ENCODE measurements at places on chromosomes 7 and 10. TPM values are rescaled to one million over a fixed set of nuclear protein-coding genes. Genes with fewer than 3 reads are reported as not detected.

DNA sequence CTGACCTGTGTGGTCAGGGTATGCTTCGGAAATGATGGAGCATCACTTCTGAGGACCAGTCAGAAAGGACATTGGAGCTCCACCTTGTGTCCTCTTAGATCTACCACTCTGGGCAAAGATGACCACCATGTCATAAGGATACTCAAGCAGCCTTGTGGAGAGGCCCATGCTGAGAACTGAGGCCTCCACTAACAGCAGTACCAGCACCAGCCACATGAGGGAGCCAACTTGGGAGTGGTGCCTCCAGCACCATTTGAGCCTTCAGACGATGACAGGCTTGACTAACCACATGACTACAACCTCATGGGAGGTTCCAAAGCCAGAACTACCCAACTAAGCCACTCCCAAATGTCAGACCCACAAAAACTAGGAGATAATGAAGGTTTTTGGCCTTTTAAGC lies 116.0 kb downstream of the NPTX2 start:
- H3K36me3 ChIP-seq, result no peaks in the 10 kb centered on the region
- no peak for DNase-seq
- H3K27me3 ChIP-seq, result no peaks in the 10 kb centered on the region
- no peak overlapping the region for H3K4me3 ChIP-seq
- no peak overlapping the region for H3K27ac ChIP-seq

- no peak within 1 kb of the TSS for H3K4me3 ChIP-seq
- peaks cover 11% of the 10 kb centered on the region for H3K36me3 ChIP-seq
- no peak for DNase-seq
- no peak within 1 kb of the TSS for H3K27ac ChIP-seq
- H3K4me1 ChIP-seq, result peaks cover 9% of the 10 kb centered on the region
- no peaks in the 10 kb centered on the region for H3K27me3 ChIP-seq
These were observed at the start of gene MSS51 for GRCh38 chr10:73433538-73433867. TSS of gene MSS51 (minus strand) at chr10:73433561. CDS start at chr10:73428284, 5,277 bp downstream.

GRCh38 chr10:45461034-45461433 lies 87.0 kb downstream of the ALOX5 start:
- H3K4me3 ChIP-seq, result no peak overlapping the region
- H3K4me1 ChIP-seq, result peaks cover 12% of the 10 kb centered on the region
- H3K27ac ChIP-seq, result no peak overlapping the region
- H3K36me3 ChIP-seq, result peaks cover 25% of the 10 kb centered on the region
- DNase-seq, result no peak

- no peak for DNase-seq
- H3K36me3 ChIP-seq, result no peaks in the 10 kb centered on the region
- no peaks in the 10 kb centered on the region for H3K4me1 ChIP-seq
- H3K4me3 ChIP-seq, result no peak overlapping the region
- H3K27me3 ChIP-seq, result no peaks in the 10 kb centered on the region
These were observed 133.8 kb upstream of the ZNF92 start for GRCh38 chr7:65239707-65240352.

DNA sequence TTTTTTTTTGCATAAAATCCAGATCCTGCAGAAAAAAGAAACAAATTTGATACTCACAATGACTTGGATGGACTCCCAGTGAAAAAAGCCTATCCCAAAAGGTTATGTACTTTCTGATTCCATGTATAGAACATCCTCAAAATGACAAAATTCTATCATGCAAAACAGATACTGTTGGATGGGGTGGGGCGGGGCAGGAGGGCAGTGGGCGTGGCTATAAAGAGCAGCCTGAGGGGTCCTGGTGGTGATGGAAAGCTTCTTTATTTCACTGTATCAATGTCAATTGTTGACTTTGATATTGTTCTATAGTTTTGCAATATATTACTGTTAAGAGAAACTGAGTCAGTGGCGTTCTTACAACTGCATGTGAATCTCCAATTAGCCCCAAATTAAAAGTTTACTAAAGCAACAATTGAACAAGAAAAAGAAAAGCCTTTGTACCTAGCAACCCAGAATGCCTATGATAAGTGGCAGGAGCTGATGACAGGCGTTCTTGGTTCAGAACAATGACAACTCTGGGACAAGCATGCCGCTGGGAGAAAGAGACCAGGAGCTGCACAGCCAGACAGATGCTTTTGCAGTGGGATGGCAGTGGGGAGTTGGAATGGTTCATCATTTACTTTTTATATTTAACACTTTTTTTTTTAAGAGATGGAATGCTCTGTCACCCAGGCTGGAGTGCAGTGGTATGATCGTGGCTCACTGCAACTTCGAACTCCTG lies 101.9 kb downstream of the LHPP start:
- no peak overlapping the region for H3K27ac ChIP-seq
- DNase-seq, result no peak
- no peaks in the 10 kb centered on the region for H3K27me3 ChIP-seq
- H3K4me3 ChIP-seq, result no peak overlapping the region

GRCh38 chr7:67380858-67381257 lies 384.2 kb downstream of the TYW1 start:
- no peak for DNase-seq
- H3K4me1 ChIP-seq, result no peaks in the 10 kb centered on the region
- no peak overlapping the region for H3K27ac ChIP-seq
- H3K4me3 ChIP-seq, result no peak overlapping the region

DNA sequence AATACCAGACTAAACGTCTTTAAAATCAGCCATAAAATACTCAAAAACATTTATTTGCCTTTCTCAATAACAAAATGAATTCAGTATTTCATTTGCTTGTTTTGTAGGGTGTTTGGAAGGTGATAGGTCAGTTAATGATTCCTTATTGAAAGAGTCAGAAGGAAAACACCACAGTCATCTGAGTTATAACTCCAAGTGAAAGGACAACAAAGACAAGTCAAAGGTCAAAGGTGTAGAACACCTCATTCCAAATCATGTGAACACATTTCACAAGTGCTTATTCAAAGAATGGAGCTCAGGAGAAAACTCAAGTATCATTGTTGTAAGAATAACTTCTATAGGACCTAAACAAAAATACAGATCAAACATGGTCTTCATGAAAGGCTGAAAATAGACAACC lies 318.6 kb upstream of the PHF14 start:
- no peak overlapping the region for H3K27ac ChIP-seq
- H3K27me3 ChIP-seq, result no peaks in the 10 kb centered on the region
- H3K36me3 ChIP-seq, result no peaks in the 10 kb centered on the region
- no peak for DNase-seq
- H3K4me3 ChIP-seq, result no peak overlapping the region

- DNase-seq, result no peak
- H3K4me3 ChIP-seq, result no peak overlapping the region
- H3K27ac ChIP-seq, result no peak overlapping the region
- H3K4me1 ChIP-seq, result no peaks in the 10 kb centered on the region
- no peaks in the 10 kb centered on the region for H3K27me3 ChIP-seq
- H3K36me3 ChIP-seq, result peaks cover 4% of the 10 kb centered on the region
These were observed 214.3 kb downstream of the ELMO1 start for GRCh38 chr7:37234334-37234733.

DNA sequence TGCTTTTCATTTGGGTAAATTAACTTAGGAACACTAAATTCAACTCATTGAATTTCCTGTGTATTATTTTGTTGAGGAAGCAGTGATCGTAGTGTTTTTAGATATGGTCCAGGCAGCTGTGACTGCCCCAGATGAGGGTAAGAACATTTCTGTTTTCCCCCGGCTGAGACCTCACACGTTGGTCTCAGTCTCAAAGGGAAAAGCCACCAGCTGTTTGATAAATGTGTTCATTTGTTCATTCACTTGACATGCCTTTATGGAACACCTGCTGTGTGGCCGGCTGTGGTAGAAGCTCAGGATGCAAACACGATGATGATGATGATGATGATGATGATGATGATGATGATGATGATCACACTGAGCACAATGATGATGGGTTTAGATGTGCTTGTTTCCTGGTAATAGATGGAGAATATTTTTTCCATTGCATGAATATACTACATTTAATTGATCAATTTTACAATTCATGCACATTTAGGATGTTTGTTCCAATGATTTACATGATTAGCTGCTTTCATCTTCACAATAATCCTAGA lies 125.6 kb upstream of the ZNF32 start:
- H3K4me3 ChIP-seq, result no peak overlapping the region
- no peak overlapping the region for H3K27ac ChIP-seq
- H3K4me1 ChIP-seq, result peaks cover 7% of the 10 kb centered on the region
- H3K27me3 ChIP-seq, result no peaks in the 10 kb centered on the region
- DNase-seq, result no peak

GRCh38 chr7:125450749-125451148 lies 521.1 kb upstream of the POT1 start:
- DNase-seq, result no peak
- no peak overlapping the region for H3K4me3 ChIP-seq
- H3K27ac ChIP-seq, result no peak overlapping the region
- H3K36me3 ChIP-seq, result no peaks in the 10 kb centered on the region
- H3K4me1 ChIP-seq, result no peaks in the 10 kb centered on the region

DNA sequence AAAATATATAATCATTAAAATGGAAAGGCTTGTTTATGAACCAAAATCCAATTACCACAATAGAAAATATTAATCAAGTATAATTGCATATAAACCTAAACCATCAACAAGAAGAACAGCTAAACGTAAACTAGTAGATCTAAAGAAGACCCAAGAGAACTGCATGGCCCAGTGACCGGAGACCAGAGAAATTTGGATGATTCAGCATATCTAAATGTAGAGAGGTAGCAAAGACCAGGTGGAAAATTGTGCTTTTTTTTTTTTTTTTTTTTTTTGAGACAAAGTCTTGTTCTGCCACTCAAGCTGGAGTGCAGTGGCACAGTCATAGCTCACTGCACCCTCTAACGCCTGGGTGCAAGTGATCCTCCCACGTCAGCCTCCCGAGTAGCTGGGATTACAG lies 207.2 kb upstream of the SEMA3E start:
- H3K36me3 ChIP-seq, result no peaks in the 10 kb centered on the region
- H3K27ac ChIP-seq, result no peak overlapping the region
- no peak for DNase-seq
- H3K4me1 ChIP-seq, result no peaks in the 10 kb centered on the region
- H3K4me3 ChIP-seq, result no peak overlapping the region

GRCh38 chr7:26368542-26368941 lies 76.9 kb downstream of the SNX10 start:
- H3K4me1 ChIP-seq, result peaks cover 8% of the 10 kb centered on the region
- H3K27me3 ChIP-seq, result no peaks in the 10 kb centered on the region
- H3K36me3 ChIP-seq, result peaks cover 4% of the 10 kb centered on the region
- no peak overlapping the region for H3K27ac ChIP-seq

DNA sequence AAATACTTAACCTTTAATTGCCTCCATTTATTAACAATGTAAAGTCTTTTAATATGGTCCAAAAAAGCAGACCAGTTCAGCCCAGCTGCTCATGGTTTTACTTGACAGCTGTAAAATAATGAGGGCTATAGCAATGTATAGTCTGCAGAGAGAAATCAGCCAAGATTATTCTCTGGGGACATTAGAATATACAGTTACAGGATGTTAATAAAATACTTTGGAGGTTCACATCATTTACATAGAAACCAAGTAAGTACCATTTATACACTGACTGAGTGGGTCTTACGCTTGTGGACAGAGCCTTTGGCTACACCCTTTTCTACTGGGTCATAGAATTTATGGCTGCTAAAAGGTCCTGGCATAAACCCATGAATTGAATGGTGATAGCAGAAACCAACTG lies 340.7 kb upstream of the CELF2 start:
- no peaks in the 10 kb centered on the region for H3K27me3 ChIP-seq
- H3K27ac ChIP-seq, result no peak overlapping the region
- H3K4me1 ChIP-seq, result no peaks in the 10 kb centered on the region
- no peak for DNase-seq
- H3K4me3 ChIP-seq, result no peak overlapping the region
- no peaks in the 10 kb centered on the region for H3K36me3 ChIP-seq

DNA sequence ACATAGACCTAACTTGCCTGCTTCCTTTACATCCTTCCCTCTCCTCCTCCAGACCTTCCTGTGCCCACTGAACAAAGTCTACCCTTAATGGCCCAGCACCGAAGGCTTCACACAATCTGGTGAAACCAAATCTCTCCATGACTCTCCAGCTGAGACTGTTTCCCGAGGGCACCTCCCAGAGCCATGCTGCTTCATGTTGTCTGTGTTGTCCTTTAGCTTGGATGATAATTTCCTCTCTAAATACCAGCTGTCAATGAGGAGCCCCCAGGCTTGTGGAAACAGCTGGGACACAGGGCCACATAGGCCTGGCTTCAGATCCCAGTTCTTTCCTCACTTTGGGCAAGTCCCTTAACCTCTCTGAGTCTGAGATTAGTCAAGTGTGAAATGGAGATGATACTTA lies 54.3 kb downstream of the DLD start:
- no peak overlapping the region for H3K27ac ChIP-seq
- no peaks in the 10 kb centered on the region for H3K4me1 ChIP-seq
- H3K4me3 ChIP-seq, result no peak overlapping the region
- no peaks in the 10 kb centered on the region for H3K27me3 ChIP-seq

DNA sequence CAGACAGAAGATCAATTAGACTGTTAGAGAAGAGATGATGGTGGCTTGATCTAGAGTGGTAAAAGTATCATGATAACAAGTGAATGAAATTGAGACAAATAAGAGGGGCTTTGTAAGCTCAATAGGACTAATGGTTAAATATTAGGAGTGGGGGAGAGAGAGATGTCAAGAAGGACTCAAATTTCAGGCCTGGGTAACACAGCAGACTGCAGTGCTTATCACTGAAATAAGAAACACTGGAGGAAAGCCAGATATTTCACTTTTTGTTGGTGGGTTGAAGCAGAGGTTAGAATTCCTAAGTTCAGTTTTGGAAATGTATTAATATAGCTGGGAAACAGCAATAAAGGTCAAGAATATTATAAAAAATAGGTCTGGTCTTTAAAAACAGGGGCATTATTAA lies 74.6 kb downstream of the ORC5 start:
- peaks cover 17% of the 10 kb centered on the region for H3K36me3 ChIP-seq
- H3K27me3 ChIP-seq, result no peaks in the 10 kb centered on the region
- H3K27ac ChIP-seq, result no peak overlapping the region
- no peaks in the 10 kb centered on the region for H3K4me1 ChIP-seq
- no peak for DNase-seq
- no peak overlapping the region for H3K4me3 ChIP-seq

The C10orf53 gene
- total RNA-seq, result not detected

The CACNB2 gene
- not detected for total RNA-seq

The GNG11 gene
- total RNA-seq, result not detected

The ZNF467 gene
- 0.24 TPM for total RNA-seq

The SUGCT gene
- total RNA-seq, result 1.4 TPM

The PLAU gene
- 1.2 TPM for total RNA-seq

The SEMA4G gene
- 0.57 TPM for total RNA-seq

The NKX2-3 gene
- total RNA-seq, result not detected
